ENCODE measurements at places on chromosomes 11 and 22.

- DNase-seq = no peak
Measured at GRCh38 chr11:78790784-78791183, 216.1 kb upstream of the NARS2 start.

- DNase-seq = no peak
Measured at GRCh38 chr11:13993096-13993765, 30.7 kb downstream of the SPON1 start.

DNA sequence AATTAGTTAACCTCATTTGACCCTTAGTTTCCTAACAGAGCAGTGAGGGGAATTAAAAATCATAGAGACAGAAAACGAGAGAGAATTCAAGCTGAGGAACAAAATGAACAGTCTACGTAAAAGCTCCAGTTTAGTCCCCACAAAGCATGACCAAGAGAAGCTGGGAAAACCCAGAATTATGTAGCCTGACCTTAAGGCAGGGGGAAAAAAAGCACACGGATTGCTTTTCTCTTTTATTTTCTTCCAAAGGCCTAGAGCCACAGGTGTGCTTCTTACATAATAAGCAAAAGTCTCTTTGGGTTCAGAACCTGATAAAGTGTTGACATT lies 514 bp upstream of the AMBRA1 start:
- DNase-seq = no peak

DNA sequence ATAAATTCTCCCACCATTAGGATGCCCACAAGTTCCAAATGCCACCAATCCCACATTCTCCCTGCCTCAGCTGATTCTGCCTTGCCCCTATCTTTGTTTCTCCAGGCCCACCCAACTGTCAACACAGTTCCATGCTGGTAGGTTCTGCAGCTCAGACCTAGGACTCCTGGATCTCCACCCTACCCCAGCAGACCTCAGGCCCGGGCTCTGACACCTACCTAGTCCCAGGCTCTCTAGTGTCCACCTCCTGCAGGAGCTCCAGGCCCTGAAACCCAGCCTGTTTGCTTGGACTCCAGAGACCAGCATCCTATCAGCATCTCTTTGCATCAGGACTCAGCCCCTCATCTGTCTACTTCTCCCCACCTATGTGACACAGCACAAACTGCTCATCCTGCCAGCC lies 86.5 kb downstream of the PDE2A start:
- DNase-seq = no peak
